Spinal cord (tissue), 10 donors: ENCODE measurements at places on chromosomes 2 and 18.

- DNase-seq = no peak
Observed at GRCh38 chr2:189379287-189379630, 62.0 kb upstream of the WDR75 start.

DNA sequence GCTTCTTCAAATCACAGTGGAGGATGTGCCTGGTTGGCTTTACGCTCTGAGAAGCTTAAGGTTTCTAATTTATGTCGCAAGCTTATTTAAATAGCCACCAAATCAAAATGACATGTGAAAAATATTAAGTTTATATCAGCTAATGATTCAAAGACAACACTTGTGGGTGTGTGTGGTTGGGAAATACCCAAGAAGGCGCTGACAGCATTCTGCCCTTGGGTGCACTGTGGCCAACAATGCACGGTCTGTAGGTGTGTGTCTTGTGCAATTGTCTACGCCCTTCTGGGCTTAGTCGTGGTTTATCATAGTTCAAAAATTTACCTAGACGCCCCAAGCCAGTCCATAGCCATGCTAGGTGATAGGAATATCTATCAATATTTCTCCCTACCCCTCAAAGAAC lies 60.9 kb downstream of the KCTD1 start:
- no peak for DNase-seq

DNA sequence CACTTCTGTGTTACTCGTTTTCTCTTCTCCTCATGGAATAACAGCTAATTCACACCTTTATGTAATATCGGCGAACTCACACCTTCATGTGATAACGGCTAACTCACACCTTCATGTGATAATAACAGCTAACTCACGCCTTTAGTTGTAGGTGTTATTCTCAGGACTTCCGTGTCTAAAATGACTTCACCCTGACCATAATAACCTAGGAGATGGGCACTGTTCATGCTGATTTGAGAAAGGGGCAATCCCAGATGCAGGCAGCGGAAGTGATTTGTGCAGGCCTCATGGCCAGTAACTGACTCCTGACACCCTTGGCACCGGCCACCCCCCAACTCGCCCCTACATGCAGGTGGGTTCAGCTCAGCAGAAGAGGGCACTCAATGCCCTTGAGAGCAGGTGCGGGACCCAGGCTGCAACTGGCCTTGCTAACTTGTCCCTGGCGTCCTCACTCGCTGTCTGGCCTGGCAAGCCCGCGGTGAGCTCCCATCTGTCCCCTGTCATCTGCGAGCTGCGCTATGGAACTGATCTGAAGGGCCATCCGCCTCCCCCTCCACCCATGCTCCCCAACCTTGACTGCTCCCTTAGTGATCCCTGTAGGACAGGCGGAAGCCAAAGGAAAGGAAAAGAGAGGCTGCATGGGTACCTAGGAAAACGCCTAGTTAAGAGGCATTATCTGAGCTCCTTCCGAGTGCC lies 42.6 kb upstream of the MTCL1 start:
- no peak for DNase-seq

DNA sequence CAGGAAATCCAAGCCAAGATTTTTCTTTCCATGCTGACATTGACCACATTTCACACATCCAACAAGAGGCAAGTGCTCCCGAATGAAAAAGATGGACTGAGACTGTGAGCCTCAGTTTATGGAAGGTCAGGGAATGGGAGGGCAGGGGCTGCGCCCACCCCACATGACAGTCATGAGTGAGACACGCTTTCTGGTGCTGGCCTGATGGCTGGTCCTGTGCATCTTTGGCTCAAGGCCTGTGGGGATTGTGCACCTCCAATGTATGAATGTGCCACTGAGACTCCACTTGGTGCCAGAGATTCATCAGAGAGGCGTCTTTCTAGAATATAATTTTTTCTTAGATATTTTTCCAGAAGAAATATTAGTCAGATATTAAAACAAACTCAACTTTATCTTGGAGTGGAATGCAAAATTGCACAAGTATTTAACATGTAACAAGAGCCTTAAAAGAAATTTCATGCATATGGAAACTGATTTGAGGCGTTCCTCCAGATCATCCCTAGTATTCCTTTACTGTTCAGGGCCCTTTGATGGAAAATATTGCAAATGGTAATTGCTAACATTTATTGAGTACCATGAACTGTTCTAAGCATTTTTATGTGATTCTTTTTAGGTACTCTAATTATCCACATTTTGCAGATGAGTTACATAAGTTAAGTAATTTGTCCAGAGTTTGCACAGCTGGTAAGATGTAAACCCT lies 87.3 kb upstream of the GPR45 start:
- DNase-seq = no peak

- no peak for DNase-seq
Observed at GRCh38 chr2:30410217-30410616, 36.8 kb upstream of the LCLAT1 start.

DNA sequence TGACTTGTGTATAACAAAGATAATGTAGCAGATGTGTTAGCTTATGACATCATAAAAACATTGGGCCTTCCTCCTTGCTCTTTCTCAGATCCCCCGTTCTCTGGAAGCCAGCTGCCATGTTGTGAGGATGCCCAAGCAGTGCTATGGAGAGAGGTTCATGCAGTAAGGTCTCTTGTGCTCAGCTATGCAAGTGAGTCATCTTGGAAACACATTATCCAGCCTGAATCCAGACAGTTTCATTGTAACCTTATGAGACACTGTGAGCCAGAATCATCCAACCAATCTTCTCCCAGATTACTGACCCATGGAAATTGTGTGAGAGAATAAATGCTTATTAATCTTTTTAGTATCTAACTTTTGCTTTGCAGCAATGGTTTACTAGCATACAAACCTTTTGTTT lies 60.8 kb downstream of the ST6GAL2 start:
- DNase-seq = no peak

DNA sequence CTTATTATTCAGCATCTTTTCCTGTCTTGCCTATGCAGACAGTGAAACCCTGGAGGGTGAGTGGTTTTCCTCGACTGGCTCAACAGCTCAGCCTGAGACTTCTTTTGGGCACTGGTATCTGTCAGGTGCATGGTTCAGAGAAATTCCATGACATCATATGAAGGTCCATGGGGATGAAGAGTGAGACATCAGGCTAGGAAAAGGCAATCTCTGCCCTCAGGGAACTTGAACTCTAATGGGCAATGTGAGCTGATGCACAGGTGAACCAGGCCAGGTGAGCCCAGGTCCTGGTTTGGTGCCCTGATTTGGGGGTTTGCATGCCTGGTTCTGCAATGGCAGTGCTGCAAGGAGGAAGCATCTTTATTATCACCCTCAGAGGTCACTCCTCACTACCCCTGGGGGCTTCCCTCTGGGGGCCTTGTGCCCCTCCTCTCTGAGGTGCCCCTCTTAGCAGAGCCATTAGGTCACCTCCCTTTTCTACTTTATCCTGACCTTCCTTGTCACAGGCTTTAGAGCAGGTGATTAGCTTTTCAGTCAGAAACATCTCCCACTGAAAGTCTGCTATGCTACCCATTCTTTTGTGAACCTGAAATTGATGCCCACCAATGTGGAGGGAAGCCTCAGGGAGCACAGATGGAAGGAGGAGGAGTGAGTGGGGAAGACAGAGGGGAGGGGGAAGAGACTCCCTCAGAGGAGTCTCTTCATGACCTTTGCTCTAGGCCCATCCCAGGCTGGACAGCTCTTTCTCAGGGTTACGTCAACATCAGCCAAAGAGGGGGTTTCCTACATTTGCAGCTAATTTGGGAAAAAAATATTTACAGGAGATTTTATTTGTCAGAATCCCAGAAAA lies 47.3 kb downstream of the MERTK start:
- DNase-seq = no peak

DNA sequence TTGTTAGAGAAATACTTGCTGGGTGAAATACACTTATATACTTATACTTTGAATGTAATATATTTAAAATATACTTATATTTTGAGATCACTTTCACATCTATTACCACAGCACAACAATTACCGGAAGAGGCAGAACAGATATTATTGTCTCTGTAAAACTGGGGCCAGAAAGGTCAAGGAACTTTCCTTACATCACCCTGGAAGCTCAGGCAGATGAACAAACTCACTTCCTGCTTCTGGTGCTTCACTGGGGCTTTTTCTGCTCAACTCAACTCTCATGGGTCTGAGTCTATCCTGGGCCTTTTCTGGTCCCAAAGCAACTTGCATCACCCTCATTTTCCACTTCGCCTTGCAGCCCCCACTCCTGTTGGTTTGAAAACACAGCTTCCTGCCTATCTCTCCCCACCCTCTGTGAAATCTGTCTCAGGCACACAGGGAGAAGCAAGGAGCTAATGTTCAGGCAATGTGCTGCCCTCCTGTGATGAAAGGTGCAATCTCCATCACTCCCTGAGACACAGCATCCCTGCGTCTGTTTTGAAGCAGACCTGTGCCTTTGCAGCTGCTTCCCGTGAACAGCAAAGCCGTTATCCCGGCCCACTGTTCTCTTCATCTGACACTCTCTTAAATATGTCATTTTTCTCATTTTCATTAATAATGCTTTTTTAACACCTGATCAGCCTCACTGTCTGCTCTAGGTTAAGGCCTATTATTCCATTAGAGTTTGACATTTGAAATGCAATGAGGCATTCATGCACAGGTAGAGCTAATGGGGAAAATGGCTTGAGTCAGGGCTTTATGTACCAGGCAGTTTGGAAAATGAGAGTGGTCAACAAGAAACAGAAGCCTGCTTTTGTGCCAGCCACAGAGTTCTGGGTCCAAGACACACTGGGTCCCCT lies 251.9 kb upstream of the CHAC2 start:
- no peak for DNase-seq

DNA sequence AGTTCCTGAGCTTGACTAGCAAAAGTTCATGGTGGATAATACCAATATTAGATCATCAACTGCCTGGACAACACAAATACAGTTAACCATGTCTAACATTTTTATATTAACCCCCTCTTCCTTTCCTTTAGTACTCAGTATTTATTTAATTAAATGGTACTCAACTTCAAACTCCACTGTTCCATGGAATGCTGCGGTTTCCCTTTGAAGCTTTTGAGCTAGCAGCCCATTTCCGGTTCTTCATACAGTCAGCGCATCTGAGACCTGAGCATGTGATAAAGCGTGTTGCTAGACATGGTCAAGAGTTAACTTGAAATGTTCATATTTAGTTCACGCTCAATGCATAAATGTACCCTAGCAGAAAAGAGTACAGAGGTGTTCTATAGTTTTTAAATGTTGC lies 278.4 kb downstream of the ALPK2 start:
- DNase-seq = no peak

DNA sequence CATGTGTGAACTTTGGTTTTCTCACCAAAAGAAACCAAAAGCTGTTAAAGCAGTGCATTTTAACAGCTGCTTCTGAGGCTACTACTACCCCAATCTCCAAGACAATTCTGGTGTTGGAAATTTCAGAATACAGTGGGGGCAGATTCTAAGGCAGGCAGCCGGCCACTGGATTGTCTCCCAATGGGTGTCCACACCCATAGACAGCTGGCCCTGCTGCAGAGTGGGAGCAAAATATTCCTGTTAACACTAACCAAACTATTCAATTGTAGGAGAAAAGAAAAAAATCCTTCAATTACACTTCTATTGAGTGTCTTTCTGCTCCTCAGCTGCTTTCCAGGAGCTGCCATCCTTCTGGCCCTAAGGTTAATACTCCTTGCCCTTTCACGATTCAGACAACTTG lies 223.7 kb downstream of the ALK start:
- no peak for DNase-seq

DNA sequence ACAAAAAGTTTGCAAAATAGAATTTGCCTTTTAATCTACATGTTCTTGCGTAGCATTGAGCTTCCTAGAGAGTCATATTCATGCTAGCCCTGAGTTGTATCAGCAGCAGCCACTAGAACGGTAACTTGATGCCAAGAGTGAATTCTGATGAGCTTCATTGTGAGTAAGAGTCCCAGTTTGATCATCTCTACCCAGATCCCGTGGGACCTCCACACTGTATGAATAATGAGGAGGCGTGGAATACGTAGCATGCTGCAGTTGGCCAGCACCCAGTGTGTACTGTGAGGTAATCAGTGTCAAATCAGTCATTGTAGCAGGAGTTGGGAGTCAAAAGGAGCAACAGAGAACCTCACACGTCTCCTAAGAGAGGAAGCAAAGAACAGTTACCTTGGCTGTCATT lies 197.9 kb downstream of the NEDD4L start:
- no peak for DNase-seq

GRCh38 chr2:50831676-50832075 lies 200.3 kb downstream of the NRXN1 start:
- peak; percentile 79 for DNase-seq

DNA sequence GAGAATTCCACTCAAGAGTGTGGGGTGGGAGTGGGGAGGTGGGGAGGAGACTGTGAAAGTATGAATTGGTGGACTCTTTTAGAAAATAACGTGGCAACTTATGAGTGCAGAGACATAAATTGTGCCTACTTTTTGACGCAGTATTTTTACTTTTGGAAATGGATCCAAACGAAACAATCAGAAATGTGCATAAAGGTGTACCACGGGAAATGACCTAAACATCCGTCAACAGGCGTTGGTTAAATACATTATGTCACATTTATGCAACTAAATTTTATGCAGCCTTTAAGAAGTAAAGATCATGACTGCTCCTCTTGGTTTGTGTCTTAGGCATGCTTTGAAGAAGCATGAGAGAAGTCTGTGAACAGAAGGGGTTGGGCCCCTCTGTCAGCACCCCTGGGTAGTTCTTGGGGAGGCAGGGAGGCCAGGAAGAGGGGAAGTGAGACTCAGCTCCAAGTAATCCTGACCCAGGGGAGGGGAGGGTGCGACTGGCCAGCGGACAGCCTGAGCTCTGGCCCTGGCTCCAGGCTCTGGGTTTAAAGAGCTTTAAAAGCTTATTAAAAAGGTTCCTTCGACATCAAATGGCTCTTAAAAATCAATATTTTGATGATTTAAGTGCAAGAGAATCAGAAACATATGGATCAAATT lies 126.4 kb upstream of the HAAO start:
- no peak for DNase-seq

DNA sequence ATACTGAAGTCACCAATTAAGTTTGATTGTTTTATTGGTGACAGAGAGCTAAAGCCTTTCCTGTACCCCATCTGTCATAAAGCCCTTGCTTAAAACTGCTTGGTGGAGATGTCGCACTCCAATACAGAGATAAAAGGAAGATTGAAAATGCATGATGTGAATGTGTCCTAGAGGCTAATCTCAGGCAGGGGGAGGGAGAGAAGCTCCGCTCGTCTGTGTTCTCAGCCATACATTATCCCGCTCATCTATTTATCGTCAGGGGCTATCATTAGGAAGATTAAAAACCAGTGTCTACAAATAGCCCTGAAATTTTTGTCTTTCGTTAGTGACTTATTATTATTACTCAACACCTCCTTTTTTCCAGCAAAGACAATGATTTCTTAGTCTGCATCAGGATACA lies 110.3 kb downstream of the CMPK2 start:
- DNase-seq = no peak

DNA sequence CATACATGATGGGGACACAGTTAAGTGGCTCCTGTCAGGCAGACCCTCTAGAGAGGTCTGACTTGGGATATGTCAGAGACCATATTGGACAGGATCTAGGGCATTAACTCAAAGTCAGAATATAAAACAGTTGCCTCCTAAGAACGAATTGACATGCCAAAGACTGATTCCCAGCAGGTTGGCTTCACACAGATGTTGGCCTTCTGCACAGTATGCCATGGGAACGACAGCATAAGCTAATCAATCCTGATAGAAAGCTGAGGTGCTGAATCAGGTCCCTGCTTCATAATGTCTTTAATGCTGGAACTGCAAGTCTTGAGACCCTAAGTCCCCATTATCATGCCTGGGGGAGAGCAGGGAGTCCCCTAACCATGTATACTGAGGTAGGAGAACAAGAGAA lies 165.1 kb downstream of the SRBD1 start:
- DNase-seq = no peak
